HT-29 (cell line): ENCODE measurements at places on chromosomes 16 and 17. TPM values are rescaled to one million over a fixed set of nuclear protein-coding genes. Genes with fewer than 3 reads are reported as not detected.

ADAD2 gene
- total RNA-seq, result not detected in 2 replicates

HES7 gene
- 0.61 and 0.76 TPM in 2 replicates for total RNA-seq

DNA sequence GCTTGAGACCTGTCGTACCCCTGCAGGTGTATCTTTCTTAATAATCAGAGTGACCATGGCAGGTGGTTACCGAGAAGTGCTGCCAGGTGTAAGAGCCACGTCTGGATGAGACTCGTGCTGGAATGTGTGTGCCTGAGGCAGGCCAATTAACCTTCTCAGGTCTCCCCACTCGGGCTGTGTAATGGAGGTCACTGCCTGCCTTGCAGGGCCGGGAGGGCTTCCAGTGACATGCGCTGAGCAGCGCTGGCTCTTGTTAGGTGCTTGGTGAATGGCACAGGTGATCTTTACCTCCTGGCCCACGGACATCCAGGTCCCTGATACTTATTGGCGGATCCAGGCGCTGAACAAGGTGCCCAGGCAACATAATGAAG, 4.6 kb upstream of the GSE1 start:
- DNase-seq, result no peak

DNA sequence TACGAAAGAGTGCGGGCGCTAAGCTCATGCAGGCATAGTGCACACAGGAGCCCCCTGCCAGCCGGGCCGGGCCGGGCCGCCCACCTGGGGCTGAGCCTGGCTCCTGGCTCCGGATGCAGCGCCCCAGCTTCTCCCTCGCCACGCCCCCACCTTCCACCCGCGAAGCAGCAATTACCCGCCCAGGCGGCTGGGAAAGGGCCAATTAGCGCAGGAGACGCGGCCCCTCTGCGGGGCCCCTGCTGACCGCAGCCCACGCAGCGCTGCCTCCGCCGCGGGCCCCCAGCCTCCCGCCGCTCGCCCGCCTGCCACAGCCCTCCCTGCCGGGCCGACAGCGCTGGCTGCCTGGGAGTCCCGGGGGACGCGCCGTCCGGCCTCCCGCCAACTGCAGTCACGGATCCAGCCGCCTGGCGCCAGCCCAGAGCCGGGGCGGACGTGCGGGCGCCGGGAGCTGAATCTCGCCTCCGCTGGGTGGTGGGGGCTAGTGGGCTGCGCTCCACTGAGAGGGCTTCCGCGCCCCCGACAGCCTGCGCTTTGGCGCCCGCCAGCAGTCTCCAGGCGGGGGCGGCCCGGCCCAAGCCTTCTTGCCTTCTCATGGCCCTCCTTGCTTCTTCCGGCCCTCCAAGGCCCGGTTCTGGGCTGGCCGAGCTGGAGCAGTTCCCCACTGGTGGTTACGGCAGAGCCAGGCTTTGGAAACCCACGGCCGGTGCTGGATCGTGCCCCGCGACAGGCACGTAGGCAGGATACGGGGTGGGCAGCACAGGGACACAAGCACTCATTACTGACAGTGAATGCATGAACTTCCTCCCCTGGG, 14.9 kb upstream of the CBFB start:
- peak; percentile 16 for DNase-seq

DNA sequence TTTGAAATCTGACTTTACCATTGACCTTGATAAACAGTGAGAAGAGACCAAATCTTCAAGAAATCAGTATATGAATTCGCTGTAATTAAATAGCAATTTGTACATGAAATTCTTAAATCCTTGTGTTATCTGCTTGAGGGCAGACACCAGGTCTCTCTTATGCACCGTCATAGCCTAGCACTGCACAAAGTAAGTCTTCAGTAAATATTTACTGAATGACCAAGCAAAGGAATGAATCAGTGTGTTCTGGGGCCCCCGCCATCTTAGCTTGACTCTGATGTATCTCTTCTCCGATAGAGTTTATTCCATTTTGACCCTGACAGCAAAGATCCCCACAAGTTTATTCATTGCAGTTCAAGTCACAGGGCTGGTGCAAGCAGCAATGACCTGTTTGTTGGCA, 328.0 kb downstream of the TMEM114 start:
- no peak for DNase-seq

DNA sequence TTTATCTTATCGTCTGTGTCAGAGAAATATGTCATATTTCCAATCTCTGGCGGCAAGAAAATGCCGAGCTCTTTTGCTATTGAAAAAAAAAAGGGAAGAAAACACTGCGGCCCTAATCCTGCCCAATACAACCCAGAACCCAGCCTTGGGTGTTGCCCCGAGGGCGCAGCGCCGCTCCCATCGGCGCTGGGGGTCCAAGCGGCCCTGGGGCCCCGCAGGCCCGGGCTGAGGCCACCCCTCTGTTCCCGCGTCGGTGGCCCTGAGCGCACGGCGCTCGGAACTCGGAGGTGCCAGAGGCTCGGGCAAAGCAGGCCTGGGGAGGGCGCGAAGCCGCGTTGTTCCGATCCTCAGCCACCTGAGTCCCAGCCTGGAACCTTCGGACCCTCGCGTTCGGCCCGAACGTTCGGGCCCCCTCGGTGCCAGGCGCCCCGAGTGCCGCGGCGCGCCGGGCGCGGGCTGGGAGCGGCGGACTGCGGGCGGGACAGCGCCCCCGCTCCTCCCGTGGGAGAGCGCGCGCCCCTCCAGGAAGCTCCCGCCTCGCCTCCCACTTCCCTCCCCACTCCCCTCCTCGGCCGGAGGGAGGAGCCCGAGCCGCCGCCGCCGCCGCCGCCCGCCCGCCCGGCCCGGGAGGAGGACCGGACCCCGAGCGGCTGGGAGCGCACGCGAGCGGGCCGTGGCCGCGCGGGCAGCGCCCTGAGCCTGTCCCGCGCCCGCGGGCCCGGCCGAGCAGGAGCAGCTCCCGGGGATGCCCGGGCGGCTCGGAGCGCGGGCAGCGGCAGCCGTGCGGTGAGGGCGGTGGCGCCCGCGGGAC, at the start of gene CPNE2:
Gene CPNE2 (plus strand): TSS at position 609 of the 811 bp plus-strand sequence. CDS start 18,160 bp downstream, outside the sequence.
- DNase-seq, result peak; percentile 36

GRCh38 chr17:57319806-57320205, 63.5 kb downstream of the MSI2 start:
- DNase-seq, result no peak

- DNase-seq, result no peak
Observed at GRCh38 chr16:9503251-9503984, 412.0 kb downstream of the HAPSTR1 start.
